ENCODE measurements at places on chromosomes 5 and 9.
A peak's percentile ranks its signal among the peaks of the same experiment; 100 is the strongest.

GRCh38 chr9:94911986-94912635 is 185.6 kb downstream of the AOPEP start:
- no peak for DNase-seq

DNA sequence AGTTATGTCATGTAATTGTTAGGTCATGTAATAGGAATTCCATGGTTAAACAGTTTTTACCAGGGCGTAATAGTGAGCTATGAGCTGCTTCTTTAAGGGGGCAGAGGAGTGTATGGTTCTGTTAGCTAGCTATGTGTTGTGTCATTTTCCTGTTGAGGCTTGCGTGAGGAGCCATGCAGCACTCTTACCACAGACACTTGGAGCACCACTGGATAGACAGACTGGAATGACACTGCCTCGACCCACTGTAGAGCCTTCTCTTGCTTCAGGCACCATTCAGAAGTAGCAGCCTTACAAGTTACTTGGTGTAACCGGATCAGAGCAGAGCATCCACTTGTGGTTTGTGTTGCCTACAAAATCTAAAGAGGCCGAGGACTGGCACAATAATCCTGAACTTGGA is 28.3 kb upstream of the STOM start:
- no peak for DNase-seq

DNA sequence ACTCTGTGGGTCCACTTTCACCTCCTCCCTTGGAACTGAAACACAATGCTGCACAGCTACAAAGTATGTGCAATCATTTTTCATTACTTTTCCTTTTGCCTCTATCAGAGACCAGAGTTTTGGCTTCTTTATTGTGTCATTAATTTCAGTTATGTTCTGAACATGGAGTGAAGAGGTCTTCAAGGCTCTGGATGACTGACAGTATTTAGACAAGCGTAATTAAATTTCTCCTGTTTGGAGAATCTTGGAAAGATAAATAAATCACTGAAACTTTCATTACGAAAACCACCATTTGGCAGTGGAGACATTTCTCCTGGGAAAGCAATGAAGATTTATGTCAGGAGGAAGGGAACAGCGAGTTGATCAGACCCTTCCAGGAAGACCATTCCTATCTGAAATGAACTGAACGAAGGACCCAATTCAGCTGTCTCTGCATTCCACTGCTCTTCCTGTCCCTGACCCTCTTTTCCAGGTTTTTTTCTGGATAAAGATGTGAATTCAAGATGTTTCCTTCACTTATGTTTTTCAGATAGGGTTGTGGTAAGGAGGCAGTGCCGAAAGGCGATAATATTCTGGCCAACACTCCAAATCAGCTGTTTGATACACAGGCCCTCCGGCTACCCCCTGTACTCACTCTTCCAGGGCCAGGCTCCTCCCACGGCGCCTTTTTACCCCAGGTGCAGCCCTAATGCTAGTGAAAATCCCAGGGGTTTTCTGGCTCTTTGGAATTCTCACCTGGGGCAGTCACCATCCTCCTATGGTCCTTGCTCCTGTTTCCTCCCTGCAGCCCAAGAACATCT is 77.2 kb upstream of the OSMR start:
- no peak for DNase-seq

- no peak for DNase-seq
Measured at GRCh38 chr5:113005454-113005853, 28.9 kb downstream of the DCP2 start.

DNA sequence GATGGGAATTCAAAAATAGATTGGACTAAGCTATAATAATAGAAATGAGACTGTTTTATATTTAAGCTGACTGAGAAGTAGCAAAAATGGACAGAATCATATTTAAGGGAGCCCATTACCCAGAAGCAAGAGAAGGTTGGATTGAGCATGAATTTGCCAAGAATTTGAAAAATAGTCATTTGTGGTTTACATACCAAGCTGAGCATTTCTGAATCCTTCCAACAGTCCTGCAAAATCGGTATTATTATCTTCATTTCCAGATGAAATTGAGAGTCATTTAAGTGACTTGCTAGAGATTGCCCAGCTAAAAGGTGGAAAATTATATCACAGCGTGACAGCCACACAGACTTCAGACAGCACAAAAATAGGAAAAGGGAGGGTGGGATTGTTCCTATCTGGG is 48.4 kb downstream of the TNFSF15 start:
- DNase-seq = no peak

GRCh38 chr5:40570408-40571129 is 109.1 kb upstream of the PTGER4 start:
- DNase-seq = no peak

DNA sequence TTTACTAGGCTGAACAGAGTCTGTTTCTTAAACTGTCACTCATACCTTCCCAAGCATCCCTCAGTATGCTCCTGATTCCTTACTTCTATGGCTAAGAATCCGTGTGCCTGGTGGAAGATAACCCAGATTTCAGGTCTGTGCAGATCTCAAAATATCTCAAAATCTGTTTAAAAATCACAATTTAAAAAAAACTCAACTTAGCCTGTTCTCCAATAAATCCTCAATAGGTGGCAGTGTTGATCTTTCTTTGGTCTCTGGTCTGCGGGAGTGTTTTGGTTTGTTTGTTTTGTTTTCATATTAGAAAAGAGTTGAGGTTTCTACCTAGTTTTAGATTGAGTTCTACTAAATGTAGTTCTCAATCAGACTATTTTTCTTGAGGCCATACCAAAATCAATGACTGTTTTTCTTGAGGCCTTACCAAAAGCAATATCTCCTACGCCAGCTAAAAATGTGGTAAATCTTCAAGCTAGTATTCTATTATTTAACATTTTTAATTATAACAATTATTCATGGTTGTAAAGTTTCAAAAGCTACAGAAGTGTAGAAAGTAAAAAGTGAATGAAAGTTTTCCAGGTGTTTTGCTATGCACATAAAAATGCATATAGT is 57.9 kb downstream of the TGFBR1 start:
- DNase-seq = peak; percentile 6

GRCh38 chr5:127608077-127608660 is 40.7 kb upstream of the CTXN3 start:
- DNase-seq = no peak

GRCh38 chr9:90308691-90309090 is 333.9 kb downstream of the DIRAS2 start:
- no peak for DNase-seq

- DNase-seq = no peak
Measured at GRCh38 chr5:52693836-52694235, 93.9 kb upstream of the ITGA1 start.

- no peak for DNase-seq
Measured at GRCh38 chr5:8473827-8474568, 605.0 kb downstream of the MTRR start.

DNA sequence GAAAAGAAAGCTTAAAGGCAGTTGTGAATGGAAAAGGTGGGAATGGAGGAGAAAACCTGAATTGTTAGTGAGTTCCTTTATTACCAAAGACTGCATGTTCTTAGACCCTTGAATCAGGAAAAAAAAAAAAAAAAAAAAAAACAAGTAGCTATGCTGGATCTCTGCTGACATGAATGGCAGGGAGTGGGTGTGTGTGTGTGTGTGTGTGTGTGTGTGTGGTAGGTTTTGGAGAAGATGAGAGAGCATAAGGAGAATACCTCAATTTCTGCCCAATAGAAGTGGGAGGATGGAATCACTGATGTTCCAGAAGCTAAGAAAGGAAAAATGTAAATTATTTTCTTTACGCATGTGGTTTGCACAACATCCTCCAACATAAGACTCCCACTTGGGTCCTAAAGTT is 25.5 kb upstream of the NR4A3 start:
- no peak for DNase-seq

DNA sequence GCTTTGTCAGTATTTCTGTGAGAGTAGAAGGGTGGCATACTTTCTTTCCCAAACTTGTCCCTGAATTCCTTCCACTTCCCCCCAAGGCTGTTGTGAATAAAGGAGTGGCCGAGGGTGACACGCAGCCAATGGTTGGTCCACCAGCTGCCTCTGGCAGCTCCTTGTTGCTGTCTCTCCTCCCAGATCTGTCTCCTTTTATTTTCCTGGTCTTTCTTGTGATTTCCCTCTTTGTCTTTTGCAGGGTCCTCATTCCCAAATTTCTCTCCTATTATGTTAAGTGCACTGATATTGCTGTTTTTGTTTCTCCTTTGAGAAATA is 137.5 kb upstream of the HMHB1 start:
- DNase-seq = no peak

DNA sequence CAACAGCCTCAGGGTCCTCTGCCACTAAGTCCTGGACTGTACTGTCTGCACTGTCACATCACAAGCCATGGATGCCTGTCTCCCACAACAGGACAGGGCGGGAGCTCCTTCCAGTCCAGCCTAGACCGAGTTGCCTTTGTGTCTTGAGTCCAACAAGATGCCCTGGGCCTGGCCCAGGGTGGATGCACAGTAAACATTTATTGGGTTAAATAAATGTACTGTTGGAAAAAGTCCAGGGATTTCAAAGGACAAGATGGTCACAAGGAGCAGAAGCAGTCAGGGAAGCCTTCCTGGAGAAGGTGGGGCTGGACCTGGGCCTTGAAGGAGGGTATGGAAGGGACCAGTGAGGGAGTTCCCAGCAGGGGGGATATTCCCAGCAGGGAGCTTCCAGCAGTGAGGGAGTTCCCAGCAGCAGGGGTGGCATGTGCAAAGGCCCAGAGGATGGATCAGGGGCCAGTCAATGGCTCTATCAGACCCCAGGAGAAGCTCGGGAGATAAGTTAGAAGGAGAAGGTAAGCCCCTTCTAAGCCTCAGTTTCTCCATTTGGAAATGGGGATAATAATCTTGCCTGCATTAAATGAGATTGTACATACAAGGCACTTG is 72.7 kb upstream of the NEURL1B start:
- no peak for DNase-seq

- DNase-seq = no peak
Measured at GRCh38 chr9:129693741-129694140, 28.3 kb downstream of the PRRX2 start.

- no peak for DNase-seq
Measured at GRCh38 chr5:66675406-66675805, 79.2 kb downstream of the MAST4 start.

GRCh38 chr5:127813633-127814587 is 110.7 kb downstream of the CCDC192 start:
- no peak for DNase-seq

- no peak for DNase-seq
Measured at GRCh38 chr5:1060535-1060981, 51.3 kb downstream of the SLC12A7 start.

DNA sequence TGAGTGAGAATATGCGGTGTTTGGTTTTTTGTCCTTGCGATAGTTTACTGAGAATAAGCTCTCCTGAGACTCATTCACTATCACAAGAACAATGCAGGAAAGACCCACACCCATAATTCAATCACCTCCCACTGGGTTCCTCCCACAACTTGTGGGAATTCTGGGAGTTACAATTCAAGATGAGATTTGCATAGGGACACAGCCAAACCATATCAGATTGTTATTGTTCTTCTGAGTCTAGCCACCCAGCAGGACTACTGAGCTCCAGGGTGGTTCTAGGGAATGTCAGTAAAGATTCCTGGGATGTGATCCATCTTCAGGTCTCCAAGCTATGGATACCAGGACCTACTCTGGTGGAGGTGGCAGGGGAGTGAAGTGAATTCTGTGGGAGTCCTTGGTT is 2075.1 kb upstream of the CDH9 start:
- no peak for DNase-seq

DNA sequence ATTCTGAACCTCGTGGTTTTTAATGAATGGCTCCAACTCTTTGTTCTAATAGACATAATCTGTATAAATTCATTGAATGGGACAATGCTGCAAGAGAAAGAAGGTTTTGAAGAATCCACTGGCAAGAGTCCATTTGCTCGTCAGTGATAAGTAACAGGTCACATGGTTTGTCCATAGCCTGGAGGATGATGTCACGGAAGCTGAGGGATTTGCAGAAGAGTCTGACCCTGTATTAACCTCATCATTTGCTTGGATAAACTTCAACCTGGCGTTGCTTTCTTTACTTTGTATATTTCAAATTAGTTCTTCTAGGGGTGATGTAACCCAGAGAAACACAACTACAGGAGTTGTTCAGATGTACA is 197.4 kb downstream of the GAS1 start:
- DNase-seq = no peak

DNA sequence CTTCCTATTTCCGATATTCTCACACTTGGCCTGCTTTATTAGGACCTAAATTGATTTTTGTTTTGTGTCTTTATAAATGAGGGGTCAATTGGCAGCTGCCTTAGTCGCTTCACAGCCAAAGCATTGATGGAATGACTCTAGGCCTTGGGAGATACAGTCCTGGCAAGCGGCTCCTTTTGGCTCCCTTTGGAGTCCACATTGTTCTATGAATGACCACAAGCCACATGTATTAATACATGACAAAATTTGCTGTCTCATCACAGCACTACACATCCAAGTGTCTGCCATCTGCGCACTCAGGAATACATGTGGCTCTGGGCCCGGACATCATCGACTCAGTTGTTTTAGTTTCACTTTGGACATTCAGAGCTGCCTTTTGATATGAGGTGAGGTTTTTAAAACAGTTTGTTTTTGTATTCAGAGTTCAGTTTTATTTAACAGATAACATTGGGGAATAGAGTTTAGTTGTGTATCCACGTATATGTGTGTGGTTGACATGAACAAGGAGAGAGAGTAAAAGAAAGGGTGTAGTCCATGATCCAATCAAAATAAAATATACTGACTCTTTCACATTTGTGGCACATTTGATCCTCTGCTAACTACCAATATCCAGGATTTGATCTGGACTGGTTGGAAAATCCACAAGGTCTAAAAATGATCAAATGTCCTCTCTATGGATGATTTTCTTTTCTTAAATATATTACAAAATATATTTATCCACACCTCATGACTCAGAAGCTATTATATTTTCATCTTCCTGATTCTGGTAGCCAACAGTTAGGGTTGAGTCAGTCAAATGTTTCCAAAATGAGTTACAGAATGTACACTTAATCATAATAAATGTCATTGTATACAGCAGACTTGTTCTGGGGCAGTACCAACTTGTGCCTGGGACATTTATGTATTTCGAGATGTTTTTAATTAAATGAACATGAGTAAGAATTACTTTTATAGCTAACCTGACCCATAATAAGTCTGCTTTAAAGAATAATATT is 114.0 kb upstream of the MTAP start:
- DNase-seq = no peak

DNA sequence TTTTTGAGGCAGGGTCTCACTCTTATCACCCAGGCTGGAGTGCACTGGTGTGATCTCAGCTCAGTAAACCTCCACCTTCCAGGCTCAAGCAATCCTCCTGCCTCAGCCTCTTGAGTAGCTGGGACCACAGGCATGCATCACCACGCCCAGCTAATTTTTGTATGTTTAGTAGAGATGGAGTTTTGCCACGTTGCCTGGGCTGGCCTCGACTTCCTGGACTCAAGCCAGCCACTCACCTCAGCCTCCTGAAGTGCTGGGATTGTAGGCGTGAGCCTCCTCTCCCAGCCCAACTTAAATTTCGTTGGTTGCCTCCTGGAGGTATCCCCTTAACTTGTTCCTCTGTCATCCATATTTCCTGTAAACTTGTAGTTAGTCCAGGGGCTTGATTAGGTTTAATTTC is 47.2 kb downstream of the RAB24 start:
- DNase-seq = no peak

- no peak for DNase-seq
Measured at GRCh38 chr5:92309336-92309991, 926.3 kb upstream of the ARRDC3 start.

- DNase-seq = no peak
Measured at GRCh38 chr5:155587458-155587857, 573.9 kb downstream of the KIF4B start.

All from NCI-H2081 treated with DMSO at 0.1 percent for 48 hours (cell line).